ENCODE measurements at places on chromosomes 12 and 14.

GRCh38 chr12:80567401-80567800, 123.4 kb downstream of the PTPRQ start:
- DNase-seq = no peak

DNA sequence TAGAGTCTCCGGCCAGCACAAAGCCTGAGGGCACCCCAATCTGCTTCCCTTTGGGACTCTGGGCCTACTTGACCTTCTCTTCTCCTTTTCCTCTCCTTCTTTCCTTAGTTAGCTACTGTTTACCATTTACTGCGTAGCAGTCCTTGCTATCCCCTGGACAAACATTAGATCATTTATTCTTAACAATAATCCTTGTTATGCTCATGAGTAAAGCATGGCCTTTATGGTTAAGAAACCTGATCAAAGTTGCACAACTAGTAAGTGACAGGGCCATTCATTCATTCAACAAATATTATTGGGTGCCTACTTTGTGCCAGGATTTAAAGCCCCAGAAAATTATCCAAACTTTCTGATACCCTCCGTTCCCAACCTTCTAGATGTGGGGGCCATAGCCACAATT, 3.2 kb upstream of the HDAC7 start:
- no peak for DNase-seq

DNA sequence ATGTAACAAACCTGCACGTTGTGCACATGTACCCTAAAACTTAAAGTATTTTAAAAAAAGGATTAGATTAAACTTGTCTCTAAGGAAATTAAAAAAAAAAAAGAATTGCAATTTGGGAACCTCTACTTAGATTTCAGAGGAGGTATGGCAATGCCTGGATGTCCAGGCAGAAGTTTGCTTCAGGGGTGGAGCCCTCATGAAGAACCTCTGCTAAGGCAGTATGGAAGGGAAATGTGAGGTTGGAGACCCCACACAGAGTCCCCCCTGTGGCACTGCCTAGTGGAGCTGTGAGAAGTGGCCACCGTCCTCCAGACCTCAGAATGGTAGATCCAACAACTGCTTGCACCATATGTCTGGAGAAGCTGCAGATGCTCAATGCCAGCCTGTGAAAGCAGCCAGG, 279.6 kb upstream of the CCDC196 start:
- DNase-seq = no peak

- DNase-seq = no peak
Observed at GRCh38 chr12:128111951-128112350, 155.0 kb upstream of the TMEM132C start.

GRCh38 chr14:104953097-104953496, 25.1 kb downstream of the AHNAK2 start:
- DNase-seq = no peak

- no peak for DNase-seq
Observed at GRCh38 chr14:93702946-93703345, 85.3 kb downstream of the PRIMA1 start.

DNA sequence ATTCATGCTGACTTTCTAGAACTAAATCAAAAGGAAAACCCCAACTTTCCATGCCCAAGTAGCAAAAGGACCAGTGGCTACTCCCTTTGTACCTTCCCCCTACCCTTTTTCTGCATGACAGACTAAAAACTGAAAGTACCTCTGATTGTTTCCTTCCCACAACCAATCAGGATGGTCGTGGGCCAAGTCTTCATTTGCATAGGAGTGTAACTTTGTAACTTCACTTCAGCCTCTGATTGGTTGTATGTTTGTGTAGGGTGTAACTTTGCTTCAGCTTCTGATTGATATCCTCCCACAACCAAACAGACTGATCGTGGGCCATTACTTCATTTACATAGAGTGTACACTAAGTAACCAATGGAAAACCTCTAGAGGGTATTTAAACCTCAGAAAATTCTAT, 96.5 kb downstream of the DENND5B start:
- DNase-seq = no peak

- DNase-seq = no peak
Observed at GRCh38 chr12:109443794-109444193, 33.3 kb downstream of the KCTD10 start.

GRCh38 chr12:30155001-30155730, 371.4 kb upstream of the TMTC1 start:
- no peak for DNase-seq

GRCh38 chr14:60396718-60397343, 89.0 kb downstream of the C14orf39 start:
- no peak for DNase-seq

- DNase-seq = no peak
Observed at GRCh38 chr12:13079440-13079906, 24.0 kb downstream of the GSG1 start.

DNA sequence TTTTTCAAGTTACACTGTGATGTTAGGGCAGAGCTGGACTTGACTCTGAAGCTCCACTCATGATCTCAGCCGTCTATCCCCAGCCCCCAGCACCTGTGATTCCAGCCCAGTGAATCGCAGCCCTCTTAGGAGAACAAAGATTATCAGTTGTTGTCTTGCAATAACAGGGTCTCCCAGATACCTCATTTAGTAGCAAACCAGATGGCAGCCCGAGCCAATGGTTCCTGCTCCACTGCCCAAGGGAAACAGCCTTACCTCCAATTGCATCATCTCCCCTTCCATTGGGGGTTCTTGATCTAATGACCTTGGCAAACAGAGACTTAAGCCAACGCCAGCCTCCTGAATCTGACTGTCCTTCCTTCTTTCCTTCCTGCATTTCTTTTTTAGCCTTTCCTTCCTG, 371.2 kb downstream of the BCL11B start:
- DNase-seq = no peak

DNA sequence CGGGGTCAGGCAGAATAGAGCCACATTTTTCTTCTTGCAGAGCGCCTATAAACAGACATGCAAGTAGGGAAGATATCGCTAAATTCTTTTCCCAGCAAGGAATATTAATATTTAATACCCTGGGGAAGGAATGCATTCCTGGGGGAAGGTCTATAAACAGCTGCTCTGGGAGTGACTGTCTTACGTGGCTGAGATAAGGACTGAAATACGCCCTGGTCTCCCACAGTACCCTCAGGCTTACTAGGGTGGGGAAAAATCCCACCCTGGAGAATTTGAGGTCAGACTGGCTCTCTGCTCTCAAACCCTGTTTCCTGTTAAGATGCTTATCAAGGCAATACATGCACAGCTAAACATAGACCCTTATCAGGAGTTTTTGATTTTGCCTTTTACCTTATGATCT, 262.3 kb downstream of the CEP128 start:
- DNase-seq = no peak

DNA sequence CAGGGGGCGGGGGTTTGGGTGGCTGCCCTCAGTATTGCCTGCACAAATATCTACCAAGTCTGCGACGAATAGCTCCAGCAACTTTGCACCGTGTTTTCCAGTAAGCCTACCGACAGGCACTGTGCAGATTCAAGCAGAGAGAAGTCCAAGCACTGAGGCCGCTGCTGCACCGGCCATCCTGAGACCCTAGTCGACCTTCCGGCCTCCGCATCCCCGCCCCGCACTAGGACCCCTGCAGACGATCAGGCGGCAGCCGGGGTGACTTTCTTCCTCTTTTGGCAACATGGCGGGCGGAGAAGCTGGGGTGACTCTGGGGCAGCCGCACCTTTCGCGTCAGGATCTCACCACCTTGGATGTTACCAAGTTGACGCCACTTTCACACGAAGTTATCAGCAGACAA, at the start of gene EIF2S3B:
EIF2S3B (plus strand) TSS at position 271 of the 400 bp plus-strand sequence; CDS start at position 284, 13 bp downstream.
- no peak for DNase-seq

DNA sequence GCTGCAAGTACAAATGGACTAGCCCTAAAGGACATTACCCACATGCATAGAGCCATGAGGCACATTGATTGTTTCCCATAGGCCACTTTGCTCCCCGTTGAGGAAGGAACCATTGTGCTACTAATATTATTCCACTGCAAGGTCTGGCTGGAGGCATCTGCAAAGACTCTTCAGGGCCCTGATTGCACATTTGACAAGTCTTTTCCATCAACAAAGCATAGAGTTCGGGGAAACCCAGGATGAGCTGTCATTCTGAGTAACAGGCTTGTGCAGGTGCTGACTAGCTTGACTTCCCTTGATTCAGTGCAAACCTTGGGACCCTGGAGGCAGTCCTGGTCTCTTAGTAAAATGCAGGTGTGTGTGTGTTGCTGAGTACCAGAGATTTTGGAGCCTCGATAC, 73.8 kb downstream of the SUSD6 start:
- no peak for DNase-seq

GRCh38 chr14:100857233-100857922, 31.5 kb downstream of the MEG3 start:
- DNase-seq = no peak

DNA sequence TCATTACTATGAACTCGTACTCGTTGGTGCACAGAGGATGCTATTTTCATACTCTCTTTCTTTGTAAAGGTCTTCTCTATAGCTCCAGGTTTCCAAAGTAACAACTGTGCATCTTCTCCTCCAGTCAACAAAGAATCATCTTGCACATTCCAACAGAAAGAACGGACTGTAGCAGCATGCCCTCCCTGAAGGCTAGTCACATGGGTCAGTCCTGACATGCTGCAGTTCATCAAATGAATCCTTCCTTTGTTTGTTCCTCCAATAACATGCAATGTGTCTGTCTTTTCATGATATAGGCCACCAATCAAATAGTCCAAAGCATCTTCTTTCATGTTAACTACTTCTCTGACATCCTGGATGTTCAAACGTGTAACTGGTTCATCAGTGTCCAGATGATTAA, 42.9 kb downstream of the WDR89 start:
- DNase-seq = no peak

GRCh38 chr14:104360501-104360900, 219.1 kb upstream of the C14orf180 start:
- no peak for DNase-seq

DNA sequence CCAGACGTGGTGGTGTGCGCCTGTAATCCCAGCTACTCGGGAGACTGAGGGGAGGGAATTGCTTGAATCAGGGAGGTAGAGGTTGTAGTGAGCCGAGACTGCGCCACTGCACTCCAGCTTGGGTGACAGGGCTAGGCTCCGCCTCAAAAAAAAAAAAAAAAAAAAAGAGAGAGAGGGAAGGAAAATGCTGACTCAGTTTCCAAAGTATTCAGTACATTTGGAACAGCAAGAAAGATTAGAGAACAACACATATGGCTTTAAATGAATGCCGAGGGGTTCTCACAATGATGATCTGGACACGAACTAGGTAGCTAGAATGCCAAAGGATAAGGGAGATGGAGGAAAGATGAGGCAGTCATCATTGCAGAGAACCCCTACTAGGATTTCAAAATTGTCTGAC, 97.4 kb downstream of the NAV3 start:
- no peak for DNase-seq

GRCh38 chr14:65838565-65838964, 426.0 kb downstream of the FUT8 start:
- DNase-seq = no peak

GRCh38 chr12:130764073-130764472, 48.0 kb upstream of the RIMBP2 start:
- no peak for DNase-seq

DNA sequence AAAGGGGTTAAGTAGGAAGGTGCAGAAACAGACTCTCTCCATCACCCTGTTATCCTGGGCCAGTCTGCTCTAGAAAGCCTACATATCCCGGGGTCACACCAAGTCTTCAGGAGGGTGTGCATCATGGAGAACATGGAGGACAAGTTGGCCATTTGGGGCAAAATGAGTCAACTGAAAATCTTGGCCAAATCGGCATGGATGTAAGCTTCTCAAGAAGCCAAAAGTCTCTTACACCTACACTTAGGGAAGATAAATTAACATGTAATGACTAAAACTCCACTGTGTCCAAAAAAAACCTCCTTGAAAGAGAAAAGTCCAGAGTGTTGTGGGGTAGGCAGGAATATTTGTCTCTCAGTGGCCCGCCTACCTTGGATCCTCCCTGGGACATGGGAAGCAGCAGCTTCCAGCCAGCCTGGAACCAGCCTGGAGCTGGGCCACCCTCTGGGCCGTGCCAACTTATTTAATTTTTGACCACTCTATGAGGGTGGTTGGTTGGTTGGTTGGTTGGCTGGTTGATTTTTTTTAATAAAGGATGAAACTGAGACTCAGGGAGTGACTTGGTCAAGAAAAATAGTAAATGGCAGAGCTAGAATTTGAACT, 17.9 kb upstream of the TC2N start:
- no peak for DNase-seq

GRCh38 chr12:57604992-57605810, 577 bp downstream of the DTX3 start:
- DNase-seq = no peak

DNA sequence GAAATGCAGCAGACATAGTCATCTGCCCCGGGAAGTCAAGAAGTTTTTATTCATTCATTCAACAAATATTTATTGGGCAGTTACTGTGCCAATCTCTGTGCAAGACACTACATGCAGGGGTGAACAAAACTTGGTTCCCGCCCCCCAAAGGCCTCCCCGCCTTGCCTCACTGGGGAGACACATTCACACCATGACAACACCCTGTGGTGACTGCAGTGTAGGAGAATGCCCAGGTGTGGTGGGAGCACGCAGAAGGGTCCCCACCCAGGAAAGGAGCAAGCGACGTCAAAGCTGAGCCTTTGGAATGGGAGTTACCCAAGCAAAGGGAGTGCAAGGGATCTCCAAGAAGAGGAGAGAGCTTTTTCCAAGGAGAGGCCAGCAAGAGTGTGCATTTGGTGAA, 1.6 kb upstream of the AQP6 start:
- no peak for DNase-seq

- peak; percentile 0 for DNase-seq
Observed at GRCh38 chr12:42588524-42589464, 752 bp downstream of the PRICKLE1 start.

- DNase-seq = no peak
Observed at GRCh38 chr12:62210422-62210821, 49.8 kb upstream of the USP15 start.

DNA sequence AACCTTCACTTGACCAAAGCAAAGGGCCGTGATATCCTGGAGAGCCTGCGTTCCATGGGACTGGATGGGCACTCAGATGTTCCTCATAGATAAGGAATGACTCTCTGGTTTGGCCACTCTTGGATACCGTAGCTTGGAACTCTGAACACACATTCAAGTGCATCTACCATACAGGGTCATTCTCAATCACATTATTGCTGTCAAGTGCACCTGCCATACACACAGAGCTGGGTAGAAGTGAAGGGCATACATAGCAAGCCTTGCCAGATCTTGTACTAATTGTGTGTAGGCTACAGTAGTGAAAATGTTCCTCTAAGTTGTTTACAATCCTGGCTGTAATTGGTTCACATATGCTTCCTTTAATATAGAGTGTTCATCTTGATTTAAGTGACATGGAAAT, 58.3 kb downstream of the PELI2 start:
- no peak for DNase-seq

GRCh38 chr12:14950982-14951746, 10.2 kb downstream of the ARHGDIB start:
- no peak for DNase-seq

- DNase-seq = no peak
Observed at GRCh38 chr12:107584563-107584962, 101.0 kb upstream of the PWP1 start.

DNA sequence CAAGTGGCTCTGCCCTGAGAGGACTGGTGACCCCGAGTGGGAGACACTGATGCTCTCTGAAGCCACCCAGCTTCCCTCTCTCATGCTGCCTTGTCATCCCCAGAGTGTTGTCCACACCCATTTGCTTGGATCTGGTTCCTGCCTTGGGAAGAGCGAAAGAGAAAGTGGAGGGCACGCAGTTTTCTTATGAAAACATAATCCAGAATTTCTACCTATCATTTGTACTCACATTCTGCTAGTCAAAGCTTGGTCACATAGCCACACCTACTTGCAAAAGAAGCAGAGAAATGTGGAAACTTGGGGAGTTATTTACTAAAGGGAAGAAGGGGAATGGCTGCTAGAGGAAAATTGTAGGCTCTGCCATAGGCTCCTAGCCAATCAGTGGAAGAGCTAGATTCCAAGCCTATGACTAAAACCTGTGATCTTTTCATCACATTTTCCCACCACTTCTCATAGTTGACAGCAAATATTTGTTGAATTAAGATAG, 326.3 kb downstream of the ZFP36L1 start:
- no peak for DNase-seq

Data from thymus (tissue), 14 donors.